ENCODE measurements at places on chromosomes 7 and 10.

DNA sequence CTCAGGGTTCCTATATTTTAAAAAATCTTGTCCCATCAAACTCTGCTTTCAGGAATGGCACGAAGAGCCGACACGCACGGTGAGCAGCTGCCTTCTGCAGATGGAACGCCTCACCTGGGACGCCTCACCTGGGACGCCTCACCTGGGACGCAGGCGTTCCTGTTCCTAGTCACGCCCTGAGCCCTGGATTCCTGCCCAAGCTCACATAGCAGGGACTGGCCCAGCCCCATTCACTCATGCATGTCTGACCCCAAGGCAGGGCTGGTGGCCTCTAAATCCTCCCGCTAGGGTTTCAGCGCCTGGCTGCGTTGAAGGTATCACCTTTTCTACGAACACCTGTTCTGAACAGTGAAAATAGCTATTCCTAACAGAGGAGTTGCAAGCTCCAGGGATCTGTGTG lies 49.8 kb downstream of the CARD11 start:
- no peak for DNase-seq

DNA sequence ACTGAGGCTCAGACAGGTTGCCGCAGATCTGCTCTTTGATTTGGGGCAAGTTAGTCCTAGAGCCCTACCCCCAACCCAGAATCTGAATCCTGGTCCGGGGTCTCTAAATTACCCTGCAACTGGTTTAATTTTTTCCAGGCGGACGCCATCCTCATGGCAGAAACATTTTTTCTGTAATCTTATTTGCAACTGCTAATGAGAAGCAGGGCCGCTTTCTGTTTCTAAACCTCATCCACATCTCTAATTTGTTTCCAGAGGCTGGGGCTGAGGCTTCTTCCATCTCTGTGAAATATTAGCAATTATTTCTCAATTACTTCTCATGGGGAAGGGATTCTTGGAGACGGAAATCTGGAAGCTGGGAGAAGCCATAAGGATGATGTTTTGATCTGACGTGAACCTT lies 261.6 kb downstream of the RPS24 start:
- no peak for DNase-seq

DNA sequence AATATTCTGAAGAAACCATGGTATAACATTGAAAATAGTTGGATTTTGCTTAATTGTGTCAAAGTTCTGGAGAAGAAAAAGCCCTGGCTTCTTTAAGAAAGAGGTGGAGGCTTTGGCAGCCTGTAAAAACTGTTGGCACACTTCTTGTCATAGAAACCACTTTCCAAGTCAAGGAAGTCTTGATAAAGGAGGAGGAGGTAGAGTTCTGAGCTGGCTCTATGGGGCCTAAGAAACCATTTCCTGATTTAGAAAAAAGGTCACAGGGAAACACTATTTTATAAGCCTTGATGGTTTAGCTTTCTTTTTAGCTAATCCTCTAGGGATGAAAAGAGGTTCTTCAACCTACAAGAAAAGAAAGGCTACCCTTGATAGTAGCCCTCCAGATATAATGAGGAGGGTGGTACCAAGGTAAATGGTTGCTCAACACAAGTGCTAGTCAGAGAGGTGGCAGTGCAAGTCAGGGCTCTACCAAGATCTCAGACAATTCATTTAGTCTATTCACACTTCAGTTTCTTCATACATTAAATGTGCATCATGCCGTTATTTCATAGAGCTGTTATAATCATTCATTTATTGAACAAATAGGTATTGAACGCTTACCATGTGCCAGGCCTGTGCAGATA lies 346.9 kb downstream of the RNLS start:
- DNase-seq = no peak

GRCh38 chr10:114631666-114632417 lies 26.2 kb downstream of the ABLIM1 start:
- DNase-seq = no peak

GRCh38 chr7:33145156-33145555 lies 15.8 kb downstream of the BBS9 start:
- DNase-seq = no peak

DNA sequence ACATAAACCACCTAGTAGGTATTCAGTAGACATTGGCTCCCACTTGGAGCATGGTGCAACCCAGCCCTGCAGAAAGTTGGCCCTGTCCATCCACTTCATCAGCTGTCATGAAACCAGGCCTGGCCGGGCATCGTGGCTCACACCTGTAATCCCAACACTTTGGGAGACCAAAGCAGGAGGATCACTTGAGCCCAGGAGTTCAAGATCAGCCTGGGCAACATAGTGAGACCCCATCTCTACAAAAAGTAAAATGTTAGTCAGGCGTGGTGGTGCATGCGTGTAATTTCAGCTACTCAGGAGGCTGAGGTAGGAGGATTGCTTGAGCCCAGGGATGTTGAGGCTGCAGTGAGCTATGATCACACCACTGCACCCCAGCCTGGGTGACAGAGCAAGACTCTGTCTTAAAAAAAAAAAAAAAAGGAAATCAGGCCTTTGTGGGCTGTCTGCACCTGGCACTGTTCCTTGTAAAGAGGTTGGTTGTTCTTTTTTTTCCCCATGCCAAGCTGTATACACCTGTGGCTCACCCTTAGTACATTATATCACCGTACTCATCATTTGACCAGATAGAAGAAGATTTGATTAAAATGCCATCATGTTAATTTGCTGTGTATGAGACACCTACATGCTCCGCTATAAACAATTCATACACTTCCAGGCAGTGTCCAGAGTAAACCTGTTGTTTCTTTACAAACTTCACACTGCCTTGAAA lies 45.4 kb upstream of the GRID1 start:
- no peak for DNase-seq

DNA sequence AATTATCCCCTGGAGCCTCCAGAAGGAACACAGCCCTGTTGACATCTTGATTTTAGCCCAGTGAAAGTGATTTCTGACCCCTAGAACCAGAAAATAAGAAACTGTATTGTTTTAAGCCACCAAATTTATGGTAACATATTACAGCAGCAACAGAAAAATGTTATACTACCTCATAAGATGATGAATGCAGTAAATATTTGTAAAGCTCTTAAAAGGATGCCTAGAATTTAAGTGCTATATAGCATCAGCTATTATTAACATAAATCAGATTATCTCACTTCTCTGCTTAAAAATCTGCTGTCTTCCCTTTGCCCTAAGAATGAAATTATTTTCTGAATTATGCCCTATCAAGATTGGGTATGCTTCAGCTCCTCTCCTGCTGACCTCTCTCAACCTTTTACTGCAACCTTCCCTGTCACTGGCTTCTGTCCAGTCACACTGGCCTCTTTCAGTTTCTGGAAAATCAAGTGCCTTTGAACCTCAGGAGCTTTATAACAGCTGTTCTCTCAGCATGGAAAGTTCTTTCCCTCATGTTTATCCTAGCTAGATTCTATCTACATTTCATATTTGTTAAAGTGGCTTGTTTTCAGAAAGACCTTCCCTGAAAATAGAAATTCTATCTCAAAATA lies 78.9 kb downstream of the GPR37 start:
- DNase-seq = no peak

- no peak for DNase-seq
Measured at GRCh38 chr10:48821692-48822091, 117.9 kb downstream of the LRRC18 start.

DNA sequence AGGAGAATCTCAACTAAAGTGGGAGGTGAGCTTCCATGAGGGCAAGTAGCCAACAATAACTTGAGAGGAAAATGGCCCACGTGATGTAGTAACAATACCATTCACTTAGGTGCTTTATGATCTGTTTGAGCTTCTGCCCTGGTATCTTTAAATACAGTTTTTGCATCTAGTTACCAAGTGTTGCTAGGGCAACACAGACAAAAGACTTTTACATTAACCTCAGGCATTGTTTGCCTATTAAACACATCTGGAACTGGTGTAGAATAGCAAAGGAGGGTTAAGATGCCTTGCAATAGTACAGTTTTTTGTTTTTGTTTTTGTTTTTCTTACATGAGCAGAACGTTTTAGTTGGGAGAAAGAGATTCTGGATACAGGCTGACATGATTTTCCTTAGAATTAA lies 97.7 kb upstream of the MTPN start:
- no peak for DNase-seq

DNA sequence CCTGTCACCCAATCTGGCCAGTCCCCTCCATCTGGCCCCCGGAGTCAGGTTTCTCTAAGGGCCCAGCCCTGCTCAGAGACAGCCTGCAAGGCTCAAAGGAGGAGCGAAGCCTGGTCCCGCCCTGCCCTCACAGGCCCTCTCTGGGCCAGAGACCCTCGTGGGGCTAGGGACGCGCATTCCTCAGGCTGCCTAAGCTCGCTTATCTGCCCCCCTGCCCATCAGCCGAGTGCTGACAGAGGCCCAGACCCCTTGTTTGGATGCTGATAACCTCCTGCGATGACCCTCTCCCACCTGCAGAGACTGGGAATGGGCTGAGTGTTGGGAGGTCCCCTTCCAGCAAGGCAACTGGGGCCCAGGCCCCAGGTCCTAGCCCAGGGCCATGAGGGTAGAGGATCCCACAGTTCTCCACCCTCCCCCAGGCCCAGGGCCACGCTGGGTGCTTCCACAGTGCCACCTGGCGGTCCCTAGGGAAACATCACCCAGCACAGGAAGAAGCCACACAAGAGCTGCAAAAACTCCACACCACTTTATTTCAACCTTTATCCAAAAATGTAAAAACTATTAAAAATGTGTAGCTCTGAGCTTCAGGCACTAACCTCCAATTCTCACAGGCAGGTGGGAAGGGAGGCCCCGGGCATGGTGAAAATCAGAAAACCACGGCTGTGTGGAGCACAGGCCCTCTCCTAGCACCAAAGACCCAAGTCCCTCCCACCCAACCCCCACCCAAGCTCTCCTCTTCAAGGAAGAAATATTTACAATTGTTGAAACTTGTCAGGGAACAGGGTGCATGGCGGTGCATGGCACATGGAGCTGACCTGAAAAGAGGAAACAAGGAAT lies 2.2 kb downstream of the NPM3 start:
- no peak for DNase-seq

- no peak for DNase-seq
Measured at GRCh38 chr7:150446288-150446938, 4.0 kb upstream of the GIMAP8 start.

GRCh38 chr10:13613519-13613918 lies 26.8 kb downstream of the PRPF18 start:
- DNase-seq = no peak

DNA sequence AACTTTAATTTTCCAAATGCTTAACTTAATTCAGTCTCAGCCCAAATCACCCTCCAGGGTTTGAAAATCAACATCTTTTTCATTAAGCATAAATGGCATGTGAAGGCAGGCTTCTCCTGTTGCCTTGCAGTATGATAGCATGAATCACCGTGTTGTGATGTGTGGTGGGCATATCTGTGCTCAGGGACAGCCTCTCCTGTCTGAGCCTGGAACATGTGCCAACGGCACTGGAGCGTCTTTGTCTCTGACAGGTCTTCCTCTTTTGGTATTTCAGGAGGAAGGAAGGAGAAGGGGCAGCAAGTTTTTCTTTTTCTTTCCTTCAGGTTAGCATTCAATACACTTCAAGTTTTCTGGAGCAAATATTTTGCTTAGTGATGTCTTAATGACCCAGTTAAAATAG lies 57.6 kb downstream of the LRGUK start:
- no peak for DNase-seq

DNA sequence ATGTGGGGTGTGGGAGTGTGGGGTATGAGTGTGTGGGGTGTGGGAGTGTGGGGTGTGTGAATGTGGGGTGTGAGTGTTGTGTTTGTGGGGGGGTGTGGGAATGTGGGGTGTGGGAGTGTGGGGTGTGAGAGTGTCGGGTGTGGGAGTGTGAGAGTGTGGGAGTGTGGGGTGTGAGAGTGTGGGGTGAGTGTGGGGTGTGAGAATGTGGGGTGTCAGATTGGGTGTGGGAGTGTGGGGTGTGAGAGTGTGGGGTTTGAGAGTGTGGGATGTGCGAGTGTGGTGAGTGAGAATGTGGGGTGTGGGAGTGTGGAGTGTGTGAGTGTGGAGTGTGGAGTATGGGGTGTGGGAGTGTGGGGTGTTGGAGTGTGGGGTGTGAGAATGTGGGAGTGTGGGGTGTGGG lies 50.1 kb upstream of the EN2 start:
- no peak for DNase-seq

DNA sequence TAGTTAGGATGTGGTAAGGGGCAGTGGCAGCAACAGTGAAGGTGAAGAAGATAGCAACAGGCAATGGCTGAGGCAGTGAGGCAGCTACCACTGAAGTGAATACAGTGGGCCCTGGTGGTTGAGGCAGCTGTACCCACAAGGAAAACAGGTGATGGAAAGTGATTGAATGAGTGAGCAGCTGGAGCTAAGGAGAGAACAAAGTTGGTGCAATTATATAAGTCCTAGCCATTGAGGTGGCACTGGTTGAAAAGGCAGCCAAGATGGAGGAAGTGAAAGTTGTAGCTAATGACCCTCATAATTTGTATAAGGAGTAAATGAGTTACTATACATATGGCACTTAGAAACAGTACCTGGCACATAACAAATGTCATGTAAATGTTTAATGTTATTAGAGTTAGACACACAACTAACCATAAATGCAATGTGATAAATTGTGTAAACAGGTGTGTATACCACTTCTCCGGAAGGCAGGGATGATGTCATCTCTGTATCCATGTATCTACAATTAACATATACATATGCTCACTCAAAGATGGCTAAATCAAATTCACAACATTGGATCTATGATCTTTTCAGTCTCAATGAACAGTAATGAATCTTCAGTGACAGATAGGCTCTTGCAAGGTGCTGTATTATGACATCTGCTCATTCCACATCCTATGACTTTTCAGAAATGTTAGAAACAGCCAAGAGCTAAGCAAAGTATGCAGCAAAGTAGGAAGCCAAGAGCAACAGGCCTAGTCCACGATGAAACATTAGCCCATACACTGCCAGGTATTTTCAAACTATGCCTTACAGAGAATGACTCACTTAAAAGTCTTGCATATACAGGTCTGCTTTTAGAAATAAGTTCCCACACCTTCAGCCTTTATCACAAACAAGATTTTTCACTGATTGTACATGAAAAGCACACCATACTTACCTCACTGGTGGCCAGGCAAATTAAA lies 10.7 kb downstream of the XPNPEP1 start:
- DNase-seq = no peak

GRCh38 chr7:1242256-1242605 lies 9.6 kb downstream of the UNCX start:
- no peak for DNase-seq

DNA sequence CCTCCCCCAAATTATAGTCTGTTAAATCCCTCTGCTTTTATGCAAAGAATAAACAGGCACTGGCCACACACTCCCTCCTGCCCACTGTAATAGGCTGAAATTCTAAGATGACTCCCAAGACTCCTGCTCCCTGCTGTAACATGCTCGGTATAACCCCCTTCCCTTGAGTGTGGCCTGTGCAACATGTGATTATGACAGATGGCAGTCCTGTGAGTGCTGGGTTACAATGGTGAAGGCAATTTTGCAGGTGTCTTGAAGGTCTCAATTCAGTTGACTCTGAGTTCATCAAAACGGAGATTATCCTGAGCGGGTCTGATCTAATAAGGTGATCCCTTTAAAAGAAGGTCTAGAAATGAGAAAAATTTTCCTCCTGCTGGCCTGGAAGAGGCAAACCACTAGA lies 55.9 kb downstream of the CREB3L2 start:
- DNase-seq = no peak

GRCh38 chr10:86281396-86281795 lies 85.2 kb downstream of the GRID1 start:
- DNase-seq = no peak
